ENCODE measurements at places on chromosomes 2 and 18.
A peak's percentile ranks its signal among the peaks of the same experiment; 100 is the strongest.

- DNase-seq: no peak
These were observed 12.2 kb upstream of the SH3BP4 start for GRCh38 chr2:234939576-234939975.

DNA sequence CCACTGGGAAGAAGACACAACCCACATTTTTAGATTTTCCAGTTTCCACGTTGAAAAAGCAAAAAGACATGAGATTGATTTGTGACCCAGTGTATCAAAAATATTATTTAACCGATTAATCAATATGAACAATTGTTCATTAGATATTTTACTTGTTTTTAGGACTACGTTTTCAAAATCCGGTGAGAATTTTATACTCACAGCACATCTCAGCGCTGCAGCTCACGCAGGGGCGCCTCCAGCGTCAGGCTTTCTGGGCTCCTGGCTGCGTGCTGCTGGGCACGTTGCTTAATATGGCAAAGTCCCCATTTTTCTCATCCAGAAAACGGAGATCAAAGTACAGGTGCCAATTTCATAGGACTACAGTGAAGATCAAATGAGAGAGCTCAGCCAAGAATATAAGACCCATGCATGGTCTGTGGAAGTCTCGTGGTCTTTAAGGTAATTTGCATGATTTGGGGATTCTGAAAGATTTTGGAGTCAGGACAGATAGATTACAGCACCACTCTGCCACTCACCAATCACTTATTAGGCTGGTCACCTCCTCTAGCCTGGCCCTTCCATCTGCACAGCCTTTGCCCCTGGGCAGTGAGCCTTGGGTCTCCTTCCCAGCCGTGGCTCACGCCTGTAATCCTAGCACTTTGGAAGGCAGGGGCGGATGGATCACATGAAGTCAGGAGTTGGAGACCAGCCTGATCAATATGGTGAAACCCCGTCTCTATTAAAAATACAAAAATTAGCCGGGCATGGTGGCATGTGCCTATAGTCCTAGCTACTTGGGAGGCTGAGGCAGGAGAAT lies 36.2 kb downstream of the PTPN18 start:
- DNase-seq: no peak

DNA sequence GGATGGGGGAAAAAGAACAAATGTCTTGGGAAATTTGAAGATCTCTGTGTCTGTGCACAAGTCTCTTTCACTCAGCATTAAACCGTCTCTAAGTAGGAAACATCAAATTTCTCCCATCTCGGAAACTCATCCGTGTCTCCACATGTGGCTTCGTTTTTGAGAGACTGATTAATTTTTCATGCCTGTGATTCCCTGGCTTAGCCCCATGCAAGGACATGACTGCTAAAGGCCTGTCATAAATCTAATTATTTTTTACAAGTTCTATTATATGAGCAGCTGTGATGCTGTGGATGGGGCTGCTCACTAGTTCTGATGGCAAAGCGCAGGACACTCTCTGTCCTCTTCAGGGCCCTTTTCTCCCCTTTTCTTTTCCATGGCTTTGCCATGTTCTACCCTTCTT lies 129.1 kb downstream of the RGPD3 start:
- no peak for DNase-seq

DNA sequence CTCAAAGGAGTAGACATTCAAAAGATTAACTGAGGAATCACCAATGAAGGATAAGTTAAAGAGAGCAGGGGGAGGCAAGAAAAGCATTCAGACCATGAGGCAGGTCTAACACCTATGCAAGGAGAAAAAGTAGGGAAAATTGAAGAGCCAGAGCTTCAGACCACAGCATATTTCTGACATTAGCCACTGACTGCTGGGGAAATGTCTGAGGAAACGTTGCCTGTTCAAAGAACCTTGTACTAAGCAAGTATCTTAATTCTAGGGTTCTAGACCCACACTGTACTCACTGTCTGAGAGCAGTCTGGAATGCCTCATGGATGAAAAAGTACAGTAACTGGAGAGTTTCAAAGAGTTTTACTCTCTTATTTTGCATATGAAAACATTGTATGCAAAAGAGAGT lies 39.5 kb upstream of the TFPI start:
- DNase-seq: peak; percentile 47

- peak; percentile 11 for DNase-seq
These were observed 247.4 kb downstream of the MYO3B start for GRCh38 chr2:170425281-170425751.

DNA sequence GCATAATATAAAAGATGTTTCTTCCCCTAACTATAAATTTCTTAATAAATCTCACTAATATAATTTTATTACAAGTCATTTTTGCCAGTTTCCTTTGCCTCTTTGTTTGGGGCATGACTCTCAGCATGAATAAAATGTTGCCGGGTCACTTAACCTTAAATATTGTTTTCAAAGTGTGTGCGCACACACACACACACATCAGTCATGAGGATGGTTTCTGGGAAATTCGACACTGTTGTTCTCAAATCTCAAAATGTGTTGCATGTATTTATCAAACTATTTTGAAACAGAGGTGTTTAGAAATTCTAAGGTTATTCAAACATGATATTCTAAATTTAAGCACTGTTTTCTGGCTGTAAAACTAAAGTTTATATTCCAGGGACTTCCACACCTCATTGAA lies 31.5 kb downstream of the FAP start:
- DNase-seq: no peak

GRCh38 chr2:205720451-205720902 lies 38.2 kb downstream of the NRP2 start:
- DNase-seq: no peak

DNA sequence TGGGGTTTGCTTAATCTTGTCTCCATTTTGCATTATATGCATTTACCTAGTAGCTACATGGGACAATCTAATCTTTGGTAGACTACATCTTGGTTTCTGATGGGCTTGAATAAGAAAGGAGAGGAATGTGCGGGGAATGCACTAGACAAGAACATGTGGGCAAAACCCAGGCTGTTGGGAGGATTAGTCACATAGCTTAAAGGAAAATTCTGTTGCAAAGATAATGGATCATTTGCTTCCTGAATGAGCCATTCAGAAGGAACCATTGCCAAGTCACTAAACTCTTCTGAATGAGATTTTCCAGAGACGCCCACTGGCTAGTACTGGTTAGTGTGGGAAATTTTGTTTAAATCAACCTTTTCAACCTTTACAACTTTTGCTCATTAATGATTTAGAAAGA lies 84.8 kb downstream of the OSBPL6 start:
- peak; percentile 97 for DNase-seq

Data from astrocyte (in vitro differentiated cells and primary cell).